ENCODE measurements at places on chromosomes 3 and 15.

DNA sequence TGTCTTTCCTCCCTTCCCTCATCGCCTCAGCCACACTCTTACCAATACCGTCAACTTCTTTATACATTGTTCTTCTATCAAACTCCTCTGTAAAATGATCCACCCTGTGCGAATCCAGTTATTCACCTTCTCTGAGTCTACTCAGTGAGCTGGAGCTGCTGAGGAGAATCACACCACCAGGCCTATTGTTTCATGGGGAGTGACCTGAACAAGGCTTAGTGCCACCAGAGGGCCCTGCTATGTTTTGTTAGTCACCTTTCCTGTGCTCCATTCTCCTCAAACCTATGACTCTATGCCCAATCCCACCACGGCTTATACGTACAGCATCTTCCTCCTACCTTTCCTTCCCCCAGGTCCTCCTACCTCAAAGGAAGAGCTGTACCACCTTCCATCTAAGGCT lies 50.4 kb upstream of the MED12L start:
- no peak for DNase-seq

DNA sequence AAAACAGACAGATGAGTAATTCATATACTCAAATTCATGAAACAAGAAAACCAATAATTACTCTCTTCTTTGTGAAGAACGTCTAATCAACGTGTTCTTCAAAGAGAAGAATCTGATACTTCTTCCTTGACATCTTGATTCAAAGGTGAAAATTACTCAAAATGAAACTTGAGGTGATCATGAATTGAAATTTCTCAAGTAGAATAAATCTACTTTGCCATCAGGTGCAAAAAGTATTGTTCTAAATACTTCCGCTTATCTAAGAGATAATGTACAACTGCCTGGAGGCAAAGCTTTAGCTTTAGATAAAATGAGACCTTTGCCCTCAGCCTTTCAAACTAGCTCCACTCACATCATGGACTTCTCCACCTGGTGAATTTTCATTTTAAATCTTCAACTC lies 13.9 kb upstream of the XXYLT1 start:
- no peak for DNase-seq

DNA sequence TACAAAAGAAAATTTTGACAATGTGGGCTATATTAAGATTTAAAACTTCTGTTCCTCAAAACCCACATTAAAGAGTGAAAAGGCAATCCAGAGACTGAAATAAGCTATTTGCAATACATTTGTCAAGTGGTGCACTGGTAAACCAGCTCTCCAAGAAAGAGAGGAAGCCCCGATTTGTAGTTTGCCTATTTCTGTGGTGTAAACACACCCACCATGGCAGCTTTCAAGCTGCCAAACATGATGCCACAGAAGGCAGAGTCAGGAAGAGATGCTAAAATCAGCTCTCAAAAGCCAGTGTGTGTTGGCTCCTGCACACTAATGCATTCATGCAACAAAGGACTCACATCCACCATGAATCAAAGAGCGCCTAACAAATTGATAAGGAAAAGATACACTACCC lies 17.5 kb downstream of the RFTN1 start:
- DNase-seq, result no peak

- DNase-seq, result peak; percentile 38
These were observed 8.4 kb downstream of the MYO1E start for GRCh38 chr15:59364248-59364647.

DNA sequence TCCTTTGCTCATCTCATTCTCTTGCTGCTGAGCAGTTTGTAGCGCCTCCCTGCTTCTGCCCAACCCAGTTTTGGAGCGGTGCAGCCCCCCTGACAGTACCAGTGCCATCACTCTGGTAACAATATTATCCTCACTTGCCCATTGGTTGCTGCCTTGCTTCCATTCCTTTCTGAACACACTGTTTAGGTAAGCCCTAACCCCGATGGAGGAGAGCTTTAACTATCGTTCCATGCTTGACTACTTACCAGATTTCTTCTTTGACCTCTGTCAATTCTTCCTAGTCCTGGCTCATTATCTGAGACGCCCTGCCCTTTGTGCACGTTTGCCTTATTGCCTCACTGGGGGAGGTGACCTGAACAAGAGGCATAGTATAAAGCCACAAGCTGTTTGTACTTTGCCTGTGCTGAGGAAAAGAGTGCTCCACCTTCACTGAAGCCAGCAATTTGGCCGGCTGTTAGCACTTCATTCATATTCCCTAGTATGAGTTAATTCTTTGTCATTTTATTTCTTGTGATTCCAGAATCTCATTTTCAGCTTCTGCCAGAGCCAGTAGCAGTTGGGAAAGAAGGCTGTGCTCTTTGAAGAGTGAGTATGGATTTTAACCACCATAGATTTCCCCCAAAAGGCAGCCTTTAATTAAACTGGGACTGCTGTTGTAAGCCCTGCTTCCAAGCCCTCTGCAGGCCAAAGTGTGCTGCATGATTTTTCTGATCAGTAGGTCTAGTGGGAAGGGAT lies 11.9 kb downstream of the ABHD6 start:
- no peak for DNase-seq

DNA sequence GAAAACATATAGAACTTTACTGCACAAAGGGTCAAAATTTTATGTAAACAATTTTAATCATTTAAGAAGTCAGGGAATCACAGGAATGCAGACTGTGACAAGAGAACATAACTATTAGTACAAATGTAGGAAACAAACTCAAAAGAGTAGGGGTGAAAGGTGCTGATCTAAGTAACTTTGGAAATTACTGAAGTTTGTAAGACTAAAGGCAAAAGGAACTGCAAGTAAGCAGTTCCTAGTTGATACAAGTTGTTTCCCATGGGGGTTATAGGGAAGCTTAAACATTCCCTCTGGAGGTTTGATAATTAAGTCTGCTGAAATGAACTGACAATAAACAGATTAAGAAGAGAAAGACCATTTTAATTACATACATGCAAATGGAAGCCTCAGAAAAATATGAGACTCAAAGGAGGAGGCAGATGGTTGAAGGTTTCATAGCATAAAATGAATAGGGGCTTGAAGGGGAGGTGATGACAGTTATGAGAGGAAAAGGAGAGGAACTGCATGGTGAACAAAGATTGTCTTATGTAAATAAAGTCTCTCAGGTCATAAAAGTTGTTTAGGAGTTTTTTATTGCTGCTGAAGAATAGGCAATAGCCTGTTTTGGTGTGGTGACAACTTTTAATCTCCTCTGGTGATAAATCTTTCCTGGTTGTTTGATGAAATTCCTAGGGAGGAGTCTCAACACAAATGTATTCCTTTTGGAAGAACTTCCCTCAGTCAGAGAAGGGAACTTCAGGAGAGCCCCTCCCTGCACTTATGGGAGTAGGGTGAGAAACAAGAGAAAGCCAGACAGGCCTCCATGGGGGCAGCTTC lies 17.1 kb downstream of the SETMAR start:
- DNase-seq, result peak; percentile 6

DNA sequence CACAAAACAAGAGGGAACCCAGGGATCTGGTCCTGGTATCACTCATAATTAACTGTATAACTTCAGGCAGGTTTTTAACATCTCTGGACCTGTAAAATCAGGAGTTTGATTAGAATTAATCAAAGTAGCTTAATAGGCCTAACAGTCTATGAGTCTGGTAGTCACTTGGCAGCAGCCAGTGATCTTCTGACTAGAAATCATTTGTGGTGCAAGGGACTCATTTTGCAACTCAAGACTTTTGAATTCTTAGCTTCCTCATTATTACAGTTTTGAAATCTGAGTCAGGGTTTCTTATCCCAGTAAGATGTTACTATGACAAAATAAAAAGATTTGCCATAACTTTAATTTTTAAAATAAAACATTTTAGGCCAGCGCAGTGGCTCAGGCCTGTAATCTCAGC lies 70.8 kb downstream of the TMCC1 start:
- DNase-seq, result peak; percentile 26

DNA sequence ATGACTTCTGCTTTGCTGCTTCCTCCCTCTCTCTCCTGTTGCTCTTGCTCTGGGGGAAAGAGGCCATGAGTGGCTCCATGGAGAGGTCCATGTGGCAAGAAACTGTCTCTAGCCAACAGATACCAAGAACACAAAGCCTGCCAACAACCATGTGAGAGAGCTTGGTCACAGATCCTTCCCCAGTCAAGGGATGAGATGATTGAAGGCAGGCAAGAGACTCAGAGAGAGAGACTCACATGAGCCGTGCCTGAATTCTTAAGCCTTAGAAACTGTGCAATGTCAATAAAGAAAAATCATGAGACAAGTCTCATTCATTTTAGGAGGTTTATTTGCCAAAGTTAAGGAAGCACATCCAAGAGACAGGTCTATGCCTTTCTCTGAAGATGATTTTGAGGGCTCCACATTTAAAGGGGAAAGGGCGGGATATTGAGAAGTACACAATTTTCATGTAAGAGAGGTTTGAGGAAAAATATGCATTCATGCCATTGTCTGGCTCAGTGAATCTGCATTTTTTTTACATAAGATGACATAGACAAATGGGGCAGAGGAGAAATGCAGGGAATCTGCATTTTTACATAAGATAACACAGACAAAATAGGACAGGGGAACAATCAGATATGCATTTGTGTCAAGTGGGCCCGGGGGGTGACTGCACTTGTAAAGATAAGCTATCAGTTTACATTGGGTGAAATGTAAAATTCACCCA lies 59.5 kb upstream of the SUCLG2 start:
- DNase-seq, result no peak

DNA sequence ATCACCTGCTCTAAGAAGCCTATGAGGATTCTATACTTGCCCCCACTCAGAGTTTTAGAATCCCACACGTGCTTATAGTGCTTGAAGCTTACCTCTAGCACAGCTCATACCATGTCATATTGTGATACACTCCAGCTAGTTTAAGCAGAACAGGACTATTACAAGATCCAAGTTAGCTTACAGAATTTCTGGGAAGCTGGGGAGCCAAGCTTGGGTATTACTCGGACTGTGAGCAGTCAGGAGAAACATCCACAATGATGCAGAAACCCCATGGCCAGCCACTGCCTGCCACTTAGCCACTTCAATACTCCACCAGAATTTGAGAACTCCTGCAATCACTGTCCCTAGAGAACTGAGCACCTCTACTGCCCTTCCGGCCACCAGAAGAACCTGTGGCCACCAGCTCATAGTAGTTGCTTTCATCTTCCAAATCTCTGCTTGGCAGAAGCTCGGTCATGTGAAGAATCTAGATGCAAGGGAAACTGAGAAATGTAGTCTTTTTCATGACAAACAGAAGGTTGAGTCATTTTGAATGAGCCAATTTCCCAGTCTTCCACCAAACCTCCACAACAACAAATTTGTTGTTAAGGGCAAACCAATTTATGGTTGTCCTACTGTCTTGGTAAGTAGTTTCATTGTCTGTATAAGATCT lies 27.7 kb upstream of the SSR3 start:
- DNase-seq, result no peak

DNA sequence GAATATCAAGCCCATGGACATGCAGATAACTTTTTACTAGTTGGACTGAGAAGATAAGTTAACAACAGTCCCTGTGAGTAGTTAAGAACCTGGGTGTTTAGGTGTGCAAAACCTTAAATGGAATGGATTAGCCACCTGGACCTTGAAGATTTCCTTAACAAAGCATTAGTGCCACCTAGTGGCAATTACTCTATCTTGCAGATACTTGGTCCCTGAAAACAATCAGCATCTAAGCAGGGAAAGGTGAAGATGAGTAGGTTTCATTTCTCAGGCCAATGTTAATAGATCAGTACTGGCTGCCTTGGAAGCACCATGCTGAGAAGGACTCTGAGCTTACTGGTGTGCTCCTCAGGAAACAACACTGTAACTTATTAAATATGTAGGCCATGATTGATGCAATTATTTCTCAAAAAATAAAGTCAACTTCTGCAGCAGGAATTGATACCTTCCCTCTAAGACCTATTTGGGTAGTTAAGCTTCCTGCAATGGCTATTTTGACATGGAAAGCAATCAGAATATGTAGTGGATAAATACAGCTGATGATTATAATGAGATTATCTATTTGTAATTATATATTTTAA lies 329.4 kb downstream of the TBC1D5 start:
- DNase-seq, result peak; percentile 48

GRCh38 chr15:88098361-88098760 lies 158.2 kb downstream of the NTRK3 start:
- no peak for DNase-seq

GRCh38 chr15:91572110-91572509 lies 281.4 kb upstream of the SLCO3A1 start:
- peak; percentile 74 for DNase-seq

DNA sequence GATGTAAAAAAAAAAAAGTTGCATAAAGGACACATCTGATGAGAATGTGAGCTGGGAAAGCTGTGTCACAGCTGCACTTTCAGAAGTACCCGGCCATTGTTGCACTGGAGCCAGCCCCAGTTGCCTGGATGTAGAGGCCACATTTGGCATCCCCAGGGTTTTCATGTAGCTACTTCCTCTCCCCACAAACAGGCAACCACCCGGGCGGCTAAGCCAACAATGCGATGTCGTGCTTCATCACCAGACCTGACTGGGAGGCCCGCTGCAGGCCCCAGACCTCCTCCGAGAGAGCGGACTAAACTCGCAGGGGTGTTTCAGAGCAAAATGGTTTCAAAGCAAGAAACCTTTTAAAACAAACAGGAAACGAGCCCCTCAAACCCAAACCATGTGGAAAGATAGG lies 142.3 kb downstream of the TMCO5A start:
- peak; percentile 80 for DNase-seq

DNA sequence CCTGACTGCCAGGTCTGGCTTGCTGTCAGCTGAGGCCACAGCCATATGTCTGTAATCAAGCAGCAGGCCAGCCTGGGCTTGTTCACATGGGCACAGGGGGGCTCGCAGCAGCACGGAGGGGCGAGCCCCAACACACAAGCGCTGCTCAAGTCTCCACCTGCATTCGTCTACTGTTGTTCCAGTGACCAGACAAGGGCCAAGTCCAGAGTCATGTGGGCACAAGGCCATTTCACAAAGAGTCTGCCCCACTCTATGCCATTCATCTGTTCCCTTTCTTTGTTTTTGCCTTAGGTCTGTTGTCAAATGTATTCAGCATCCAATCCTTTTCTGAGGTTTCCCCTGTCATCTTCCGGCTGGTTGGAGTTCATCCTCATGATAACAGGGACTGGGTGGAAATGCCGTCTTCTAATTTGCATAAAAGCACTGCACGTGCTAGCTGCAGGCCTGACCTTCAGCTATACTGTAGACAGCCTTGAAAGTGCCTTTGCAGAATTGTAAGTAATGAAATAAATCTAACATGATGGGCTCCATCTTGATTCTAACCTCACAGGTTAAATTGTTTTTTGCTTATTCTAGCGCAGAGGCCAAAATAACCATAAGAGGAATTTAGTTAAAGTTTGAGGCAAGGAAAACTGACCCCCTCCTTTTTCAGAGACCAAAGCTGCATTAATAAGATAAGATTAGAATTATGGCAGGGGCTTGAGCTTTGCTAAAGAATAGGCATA lies 28.6 kb upstream of the KBTBD12 start:
- DNase-seq, result no peak

DNA sequence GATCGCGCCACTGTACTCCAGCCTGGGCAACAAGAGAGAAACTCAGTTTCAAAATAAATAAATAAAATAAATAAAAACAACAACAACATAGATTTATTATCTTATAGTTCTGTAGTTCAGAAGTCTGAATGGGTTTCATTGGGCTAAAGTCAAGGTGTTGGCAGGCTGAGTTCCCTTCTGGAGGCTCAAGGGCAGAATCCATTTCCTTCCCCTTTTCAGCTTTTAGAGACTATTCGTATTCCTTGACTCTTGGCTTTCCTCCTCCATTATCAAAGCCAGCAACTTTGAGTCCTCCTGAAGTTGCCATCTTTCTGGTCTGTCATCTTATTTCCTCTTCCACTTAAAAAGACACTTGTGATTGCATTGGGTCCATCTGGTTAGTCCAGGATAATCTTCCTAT lies 12.1 kb downstream of the BLM start:
- DNase-seq, result no peak

GRCh38 chr3:70177881-70178645 lies 134.4 kb downstream of the MDFIC2 start:
- no peak for DNase-seq

Data from fibroblast of skin of right biceps (primary cell).